ENCODE measurements at places on chromosomes 2 and 18. TPM values are rescaled to one million over a fixed set of nuclear protein-coding genes. Genes with fewer than 3 reads are reported as not detected.

The CTLA4 gene
- total RNA-seq = not detected

DNA sequence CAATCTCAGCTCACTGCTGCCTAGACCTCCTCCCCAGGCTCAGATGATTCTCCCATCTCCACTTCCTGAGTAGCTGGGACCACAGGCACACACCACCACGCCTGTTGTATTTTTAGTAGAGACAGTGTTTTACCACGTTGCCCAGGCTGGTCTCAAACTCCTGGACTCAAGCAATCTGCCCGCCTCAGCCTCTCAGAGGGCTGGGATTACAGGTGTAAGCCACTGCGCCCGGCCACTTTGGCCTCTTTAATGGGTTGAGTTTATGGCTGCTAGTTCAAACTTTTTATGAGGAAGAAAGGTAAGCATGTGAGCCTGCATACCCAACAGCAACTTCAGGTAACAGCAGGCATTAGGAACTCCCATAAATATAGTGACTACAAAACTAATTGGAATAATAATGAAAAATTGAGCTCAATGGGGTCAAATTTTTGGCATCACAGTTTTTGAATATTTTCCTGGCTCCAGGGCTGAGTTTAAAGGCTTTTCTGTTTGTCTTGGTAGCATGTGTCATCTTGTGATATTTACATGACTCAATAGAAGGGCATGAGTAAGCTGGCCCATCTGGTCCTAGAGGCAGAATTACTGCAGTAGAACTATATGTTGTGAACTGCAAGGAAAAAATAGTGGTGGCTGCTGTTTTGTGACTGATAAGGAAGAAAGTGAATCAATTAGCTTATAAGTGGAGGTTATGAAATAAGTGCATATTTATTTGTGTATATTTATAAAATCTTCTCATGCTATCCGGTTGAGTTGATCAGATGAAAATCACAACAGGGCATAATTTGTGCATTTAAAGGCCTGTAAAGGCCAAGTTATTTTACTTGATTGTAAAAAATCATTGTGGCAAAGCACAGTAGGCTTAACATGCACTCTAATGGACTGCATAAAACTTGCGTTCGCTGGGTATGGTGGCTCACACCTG lies 24.8 kb downstream of the GALM start:
- peak; percentile 96 for DNase-seq

DNA sequence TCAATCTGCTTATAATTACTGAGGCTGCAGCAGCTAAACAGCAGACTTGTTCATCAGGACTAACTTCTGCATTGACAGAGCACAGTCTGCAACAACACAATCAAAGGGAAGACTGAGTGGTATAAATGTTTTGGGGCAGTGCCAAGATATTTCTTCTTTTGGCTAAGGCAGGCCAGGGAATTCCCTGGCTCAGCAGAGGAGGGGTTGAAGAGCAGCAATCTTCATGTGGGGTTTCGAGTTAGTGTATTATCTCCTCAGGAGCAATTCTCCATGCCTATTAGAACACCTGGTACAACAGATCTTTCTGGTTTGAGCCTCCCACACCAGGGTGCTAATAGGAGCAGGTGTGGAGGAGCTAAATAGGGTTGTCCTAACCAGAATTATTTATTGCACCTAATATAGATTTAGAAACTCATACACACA lies 103.0 kb upstream of the STK17B start:
- DNase-seq = no peak

DNA sequence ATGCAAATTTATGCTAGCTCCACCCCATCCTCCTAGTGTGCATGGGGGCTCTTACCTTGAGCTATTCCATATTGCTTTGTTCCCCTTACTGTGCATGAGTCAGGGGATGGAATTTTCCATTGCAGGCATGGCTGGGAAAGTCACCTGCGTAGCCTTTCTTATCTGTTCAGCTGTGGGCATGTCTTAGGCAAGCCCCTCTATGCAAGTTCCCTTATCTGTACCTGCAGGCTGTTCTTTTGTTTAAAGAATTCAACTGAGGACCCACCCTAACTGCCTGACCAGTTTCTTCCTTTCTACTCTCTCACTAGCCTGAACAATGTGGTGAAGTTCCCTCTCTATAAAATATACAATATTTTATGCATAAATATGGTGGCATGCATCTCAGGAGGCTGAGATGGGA lies 54.2 kb upstream of the CDCA7 start:
- DNase-seq = peak; percentile 12

DNA sequence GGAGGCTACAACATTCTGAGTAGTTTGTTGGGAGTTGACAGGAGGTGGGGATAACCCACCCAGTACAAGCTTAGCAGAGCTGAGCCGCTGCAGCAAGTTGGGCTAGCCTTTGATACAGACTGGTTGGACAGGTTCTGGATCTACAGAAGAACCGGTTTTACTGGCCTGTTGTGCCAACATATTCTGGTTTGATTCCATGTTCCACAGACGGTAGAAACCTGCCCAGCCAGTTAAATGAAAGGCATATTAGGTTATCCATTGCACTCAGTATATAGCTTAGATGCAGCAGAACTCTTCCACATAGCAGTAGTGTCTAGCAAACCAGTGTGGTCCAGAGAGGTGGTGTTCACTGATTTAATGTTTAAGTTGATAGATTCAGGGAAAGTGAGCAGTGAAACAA lies 19.3 kb upstream of the RBBP8 start:
- DNase-seq = peak; percentile 99

DNA sequence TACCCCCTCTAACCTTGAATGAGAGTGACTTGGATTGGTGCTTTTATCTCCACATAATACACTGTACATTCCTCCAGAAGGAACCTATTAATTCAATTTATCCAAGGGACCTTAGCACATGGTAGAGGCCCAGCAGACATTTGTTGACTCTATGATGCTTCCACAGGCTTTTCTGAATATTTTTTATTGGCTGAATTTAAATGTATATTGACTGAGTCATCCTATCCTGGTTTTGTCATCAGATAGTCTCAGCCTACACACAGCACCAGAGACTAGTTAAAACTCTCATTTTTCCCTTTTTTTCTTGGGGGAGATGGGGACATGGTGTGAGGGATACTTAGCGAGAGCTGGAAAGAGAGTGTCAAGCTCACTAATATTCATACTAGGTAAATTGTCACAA lies 101.6 kb downstream of the LRRC30 start:
- peak; percentile 9 for DNase-seq

DNA sequence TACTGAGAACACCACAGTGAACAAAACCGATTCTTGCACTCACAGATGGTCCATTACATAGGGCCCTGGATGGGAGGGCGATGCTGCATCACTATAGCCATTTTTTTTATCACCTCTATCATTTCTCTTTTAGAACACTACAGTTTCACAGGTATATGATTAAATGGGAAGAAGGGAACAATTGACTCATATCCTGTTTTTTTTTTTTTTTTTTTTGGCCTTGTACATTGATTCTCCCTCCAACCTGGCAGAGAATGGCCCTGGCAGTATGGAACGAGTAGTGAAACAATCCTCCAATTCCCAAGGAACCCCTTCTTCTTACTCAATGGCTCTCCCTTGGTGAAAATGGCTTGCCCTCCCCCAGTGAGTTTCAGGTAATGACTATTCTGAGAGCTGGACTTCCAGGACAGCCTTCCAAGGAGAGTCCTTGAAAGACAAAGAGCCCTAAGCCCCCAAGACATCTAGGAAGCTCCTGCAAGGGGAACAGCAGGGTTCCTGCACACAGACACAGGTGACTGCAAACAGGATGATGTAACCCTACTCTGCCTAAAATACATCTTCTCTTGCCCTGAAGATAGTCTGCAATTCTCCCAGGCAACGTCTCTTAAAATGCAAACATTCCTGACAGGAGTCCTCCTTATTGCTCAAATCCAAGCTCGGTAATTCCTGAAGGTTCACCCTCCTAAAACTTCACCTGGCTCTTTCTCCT lies 405.4 kb downstream of the SETBP1 start:
- DNase-seq = peak; percentile 56

DNA sequence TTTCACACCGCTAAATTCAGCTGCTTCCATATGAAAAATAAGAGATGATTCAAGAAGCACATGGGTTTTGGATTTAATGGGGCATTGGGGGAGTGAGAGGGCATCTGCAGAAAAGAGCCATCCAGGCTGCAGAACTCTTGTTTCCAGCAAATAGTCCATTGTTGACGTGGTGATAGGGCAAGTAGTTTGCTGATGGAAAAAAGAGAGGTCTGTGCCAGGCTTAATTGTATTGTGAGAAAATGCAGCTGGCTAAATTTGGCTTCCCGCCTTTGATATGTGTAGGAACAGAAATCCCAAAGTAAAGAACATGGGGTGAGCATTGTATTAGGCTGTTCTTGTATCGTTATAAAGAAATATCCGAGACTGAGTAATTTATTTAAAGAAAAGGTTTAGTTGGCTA lies 199.5 kb downstream of the SETBP1 start:
- no peak for DNase-seq

DNA sequence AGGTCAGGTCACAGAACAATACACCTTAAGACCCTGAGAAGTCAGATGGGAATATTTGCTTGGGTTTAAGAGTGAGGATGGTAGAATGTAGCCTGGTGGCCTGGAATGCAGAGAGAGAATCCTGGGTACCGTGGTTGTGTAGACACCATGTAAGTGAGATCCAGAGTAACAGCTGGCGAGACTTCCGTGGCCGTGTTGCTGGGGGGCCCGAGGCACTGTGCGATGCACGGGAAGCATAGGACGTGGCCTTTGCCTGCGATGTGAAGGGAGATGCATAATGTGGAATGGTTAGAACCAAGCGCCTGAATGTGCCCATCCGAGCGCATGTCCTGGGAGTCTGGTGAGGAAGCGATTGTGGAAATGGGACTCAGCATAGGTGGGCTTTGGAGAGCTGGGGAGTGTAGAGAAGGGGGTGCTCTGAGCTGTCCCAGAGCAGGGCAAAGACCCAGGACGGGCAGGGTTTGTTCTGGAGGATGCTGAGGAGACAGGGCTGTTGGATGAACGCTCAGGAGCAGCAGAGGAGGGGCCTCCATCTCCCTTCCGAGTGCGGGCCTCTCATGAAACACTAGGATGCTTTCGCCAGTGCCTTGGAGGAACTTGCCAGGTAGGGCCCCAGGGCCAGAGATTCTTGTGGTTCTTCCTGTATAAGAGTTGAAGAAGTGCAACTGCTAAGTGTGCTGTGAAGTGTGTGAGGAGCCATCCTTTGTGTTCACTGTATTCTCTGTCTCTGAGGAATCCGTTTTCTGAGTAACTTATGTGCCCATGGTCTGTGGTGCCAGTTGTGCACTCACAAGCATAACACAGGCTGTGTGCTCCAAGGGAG lies 7.1 kb downstream of the RNF144A start:
- no peak for DNase-seq
